ENCODE measurements at places on chromosomes 2 and 18.

DNA sequence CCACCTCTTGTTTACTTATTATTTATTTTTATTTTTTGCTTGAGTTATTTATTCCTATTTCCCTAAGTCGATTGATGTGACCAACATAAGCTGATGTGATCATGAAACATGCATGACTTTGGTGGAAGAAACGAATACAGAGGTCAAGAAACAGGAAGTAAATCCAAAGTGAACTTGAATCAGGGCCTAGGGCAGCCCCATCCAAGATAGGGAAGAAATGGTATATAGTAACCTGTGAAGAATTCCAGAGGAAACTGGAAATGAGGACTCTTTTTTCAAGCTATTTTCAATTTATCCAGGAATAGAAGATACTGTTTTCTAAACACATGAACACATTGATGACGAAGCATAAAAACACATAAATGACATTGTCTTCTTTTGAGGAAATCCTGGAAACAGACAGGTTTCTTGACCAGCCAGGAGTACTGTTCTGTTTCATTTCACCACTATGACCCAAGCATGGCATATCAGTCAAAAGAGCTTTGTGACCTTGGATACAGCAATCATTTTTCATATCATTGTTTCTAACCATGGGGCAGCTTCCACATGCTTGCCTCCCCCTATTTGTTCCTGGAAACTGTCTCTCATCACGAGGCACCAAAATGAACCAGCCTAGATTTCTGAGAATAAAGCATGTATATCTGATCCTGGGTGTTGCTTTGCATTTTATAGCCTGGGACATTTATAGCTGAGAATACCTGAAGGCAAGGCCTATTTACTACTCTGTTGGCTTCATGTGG lies 9.1 kb upstream of the LCLAT1 start:
- DNase-seq, result no peak

GRCh38 chr2:168495524-168495923 lies 39.5 kb downstream of the CERS6 start:
- no peak for DNase-seq

- DNase-seq, result no peak
Measured at GRCh38 chr2:52861596-52861995, 906.0 kb upstream of the CHAC2 start.

GRCh38 chr2:68737711-68738110 lies 3.1 kb downstream of the ARHGAP25 start:
- peak; percentile 57 for DNase-seq

DNA sequence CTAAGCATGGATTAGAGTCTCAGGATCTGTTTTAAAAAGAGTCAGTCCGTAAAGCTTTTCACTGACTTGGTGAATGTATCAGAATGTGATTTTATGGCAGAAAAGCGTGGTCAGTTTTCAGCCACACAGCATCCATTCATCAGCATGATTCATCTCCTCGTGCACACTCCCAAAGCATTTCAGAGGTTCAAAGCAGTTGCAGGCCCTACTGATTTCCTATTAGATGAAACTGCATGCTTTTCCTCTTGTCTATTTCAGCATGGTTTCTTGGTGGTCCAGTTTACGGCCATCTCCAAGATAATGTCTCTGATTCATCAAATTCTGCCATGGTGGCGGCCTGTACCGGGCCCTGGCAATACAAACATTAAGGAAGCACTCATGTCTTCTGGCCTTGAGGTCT lies 4.8 kb upstream of the PARD6G start:
- DNase-seq, result no peak

GRCh38 chr18:9616049-9616448 lies 1.7 kb upstream of the PPP4R1 start:
- no peak for DNase-seq

GRCh38 chr18:33470216-33470615 lies 29.7 kb upstream of the CCDC178 start:
- no peak for DNase-seq

- no peak for DNase-seq
Measured at GRCh38 chr18:3114026-3114425, 101.1 kb upstream of the LPIN2 start.

- DNase-seq, result no peak
Measured at GRCh38 chr2:189124175-189124574, 55.4 kb downstream of the COL5A2 start.

DNA sequence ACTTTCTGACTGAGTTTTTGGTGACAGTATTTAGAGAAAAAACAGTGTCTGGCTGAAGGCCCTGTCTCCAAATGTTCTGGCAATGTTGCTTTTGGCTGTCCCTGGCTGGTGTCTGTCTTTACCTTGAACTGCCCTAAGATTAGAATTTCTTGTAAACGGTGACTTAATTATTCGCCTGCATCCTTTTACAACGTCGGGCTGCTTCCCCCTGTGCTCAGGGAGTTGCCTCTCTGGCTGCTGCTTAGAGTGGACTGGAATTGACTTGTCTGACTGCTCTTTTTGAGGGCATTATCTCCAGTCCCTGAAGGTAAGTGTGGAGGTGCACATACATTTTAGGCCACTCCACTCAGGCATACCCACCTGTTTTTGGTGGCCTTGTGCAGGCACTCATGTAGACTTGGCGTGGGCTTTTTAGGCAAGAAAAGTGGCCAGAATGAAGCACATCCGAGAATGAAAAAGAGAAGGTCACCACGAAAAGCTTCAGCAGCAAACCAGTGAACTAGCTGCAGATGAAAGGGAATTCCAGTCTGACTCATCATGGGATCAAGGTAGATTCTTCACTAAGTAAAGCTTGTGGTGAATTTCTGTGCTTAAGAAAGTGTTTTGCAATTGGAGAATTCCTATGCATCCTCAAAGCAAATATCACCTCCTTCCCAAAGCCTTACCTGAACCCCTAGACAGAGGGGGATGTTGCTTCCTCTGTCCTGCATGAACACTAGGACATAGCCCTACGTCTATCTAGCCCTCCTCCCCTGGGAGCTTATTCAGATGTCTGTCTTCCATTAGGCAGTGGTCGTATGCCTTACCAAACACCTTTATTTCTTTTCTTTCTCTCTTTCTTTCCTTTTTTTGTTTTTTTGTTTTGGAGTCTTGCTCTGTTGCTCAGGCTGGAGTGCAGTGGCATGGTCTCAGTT lies 230.3 kb upstream of the TRIB2 start:
- no peak for DNase-seq

DNA sequence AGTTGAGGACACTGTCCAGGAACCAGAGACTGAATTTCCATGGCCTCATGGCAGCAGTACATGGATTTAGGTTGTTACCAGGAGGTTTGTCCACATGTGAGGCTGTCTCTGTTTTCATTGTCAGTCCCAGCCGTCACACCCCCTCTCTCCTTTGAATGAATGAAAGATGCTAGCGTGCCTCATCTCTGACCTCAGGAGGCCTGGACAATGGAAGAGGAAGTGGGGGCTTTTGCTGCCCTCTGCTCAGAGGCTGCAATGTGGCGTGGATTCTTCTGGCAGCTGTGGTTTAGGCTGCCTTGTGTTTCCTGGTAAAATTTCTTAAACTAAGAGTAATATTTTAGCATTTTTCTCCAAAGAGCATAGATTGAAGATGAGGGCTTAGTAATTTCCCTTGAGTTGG lies 47.5 kb downstream of the RAB31 start:
- no peak for DNase-seq

DNA sequence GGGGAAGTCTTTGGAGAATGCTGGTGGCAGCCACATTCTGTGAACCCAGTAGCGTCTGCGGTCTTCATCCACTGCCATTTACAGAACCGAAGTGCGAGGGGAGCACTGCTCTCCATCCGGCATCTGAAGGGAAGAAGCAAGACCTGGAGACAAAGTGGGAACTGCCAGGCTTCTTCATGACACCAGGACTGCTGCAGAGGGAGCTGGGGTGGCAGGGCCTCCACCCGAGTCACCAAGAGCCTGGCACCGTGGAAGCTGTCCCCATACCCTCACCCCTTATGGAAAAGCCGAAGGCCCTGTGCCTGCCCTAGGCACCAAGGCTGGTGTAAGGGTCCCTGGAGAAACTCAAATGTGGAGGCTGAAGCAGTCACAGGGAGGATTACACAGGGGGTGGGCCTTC lies 79.8 kb downstream of the CIB4 start:
- no peak for DNase-seq

GRCh38 chr2:133110201-133110600 lies 440.2 kb upstream of the LYPD1 start:
- DNase-seq, result no peak

GRCh38 chr2:174606336-174606735 lies 8.7 kb upstream of the WIPF1 start:
- DNase-seq, result no peak

DNA sequence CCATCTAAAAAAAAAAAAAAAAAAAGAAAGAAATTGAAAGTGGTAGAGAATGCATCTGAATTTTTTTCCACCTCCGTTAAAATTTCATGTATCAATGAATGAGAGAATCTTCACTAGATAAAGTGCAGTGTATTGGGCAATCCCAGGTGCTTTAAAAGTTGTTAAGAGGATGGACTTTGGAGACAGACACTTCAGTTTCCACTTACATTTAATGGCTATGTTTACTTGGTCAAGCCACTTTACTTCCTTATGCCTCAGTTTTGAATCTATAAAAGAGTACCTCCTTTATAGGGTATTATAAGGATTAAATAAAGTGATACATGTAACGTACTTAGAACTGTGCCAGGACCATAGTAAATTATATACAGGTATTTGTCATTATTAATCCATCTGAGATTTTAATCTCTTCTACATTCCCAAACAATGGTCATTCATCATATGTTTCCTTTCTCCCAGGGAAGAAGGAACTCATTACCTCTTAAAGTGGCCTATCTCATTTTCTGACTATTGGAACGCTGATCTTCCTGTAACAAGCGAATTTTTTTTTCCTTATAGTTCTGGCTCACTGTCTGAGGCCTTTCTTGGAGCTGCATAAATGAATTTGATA lies 29.1 kb upstream of the TANK start:
- DNase-seq, result no peak

GRCh38 chr2:223576873-223577272 lies 25.3 kb downstream of the SCG2 start:
- no peak for DNase-seq

DNA sequence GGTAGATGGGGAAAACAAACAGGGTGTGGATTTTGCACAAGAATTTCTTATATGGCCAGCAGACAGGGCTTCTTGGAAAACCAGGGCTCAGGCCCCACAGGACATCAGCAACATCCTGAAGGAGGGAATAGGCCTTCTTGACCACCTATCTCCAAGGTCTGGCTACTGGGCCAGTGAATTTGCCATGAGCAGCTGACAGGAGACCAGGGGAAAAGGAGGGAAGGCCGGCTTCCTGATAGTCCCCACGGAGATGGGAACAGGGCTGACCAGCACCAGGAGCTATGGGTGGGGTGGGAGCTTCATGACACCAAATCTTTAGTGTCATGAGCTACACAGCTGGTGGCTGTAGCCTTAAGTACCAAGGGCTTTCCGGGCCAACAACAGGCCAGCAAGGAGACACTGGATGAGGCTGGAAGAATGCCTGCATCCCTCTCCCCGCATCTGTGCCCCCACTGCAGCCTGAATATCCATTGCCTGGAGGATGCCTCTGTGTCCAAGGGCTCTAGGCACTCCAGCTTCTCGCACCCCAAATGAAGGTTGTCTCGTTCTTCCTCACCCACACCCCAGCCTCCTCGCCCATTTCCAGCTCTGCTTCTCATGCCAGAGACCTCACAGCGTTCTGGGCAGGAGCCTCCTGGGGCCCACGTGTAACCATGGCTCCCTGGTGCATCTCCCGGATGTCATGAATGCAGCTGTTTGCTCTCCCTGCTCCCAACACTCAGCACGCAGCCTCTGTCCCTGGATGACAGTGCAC lies 74.8 kb downstream of the EMX1 start:
- peak; percentile 12 for DNase-seq

GRCh38 chr2:74979844-74980243 lies 21.4 kb downstream of the POLE4 start:
- DNase-seq, result no peak

DNA sequence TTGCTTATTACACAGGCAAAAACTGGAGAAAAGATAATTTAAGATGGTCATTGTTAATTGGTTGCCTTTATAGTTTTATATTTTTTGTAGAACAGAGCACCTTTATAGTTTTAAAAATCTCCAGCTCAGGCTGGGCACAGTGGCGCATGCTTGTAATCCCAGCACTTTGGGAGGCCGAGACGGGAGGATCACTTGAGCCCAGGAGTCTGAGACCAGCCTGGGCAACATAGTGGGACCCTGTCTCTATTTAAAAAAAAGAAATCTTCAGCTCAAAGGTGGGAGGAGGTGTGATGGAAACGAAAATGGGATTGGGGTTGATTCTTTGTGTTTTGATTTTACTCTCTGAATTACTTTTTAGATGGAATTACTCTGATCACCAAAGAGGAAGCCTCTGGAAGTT lies 85.4 kb downstream of the XRCC5 start:
- no peak for DNase-seq

Data from naive thymus-derived CD8-positive, alpha-beta T cell (primary cell).